ENCODE measurements at places on chromosomes 6 and 20.

- no peak for DNase-seq
These were observed 387.1 kb upstream of the AGPAT4 start for GRCh38 chr6:161660666-161661571.

DNA sequence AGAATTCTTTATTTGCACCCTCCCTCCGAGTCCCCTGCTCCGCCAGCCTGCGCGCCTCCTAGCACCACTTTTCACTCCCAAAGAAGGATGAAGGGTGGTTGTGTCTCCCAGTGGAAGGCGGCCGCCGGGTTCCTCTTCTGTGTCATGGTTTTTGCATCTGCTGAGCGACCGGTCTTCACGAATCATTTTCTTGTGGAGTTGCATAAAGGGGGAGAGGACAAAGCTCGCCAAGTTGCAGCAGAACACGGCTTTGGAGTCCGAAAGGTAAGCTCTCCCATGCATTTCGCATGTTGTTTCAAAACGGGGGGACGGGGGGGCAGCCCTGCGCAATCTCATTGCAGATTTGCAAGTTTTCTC lies 357 bp downstream of the PCSK2 start:
- no peak for DNase-seq

GRCh38 chr6:45423824-45424450 lies 46.2 kb upstream of the SUPT3H start:
- no peak for DNase-seq

DNA sequence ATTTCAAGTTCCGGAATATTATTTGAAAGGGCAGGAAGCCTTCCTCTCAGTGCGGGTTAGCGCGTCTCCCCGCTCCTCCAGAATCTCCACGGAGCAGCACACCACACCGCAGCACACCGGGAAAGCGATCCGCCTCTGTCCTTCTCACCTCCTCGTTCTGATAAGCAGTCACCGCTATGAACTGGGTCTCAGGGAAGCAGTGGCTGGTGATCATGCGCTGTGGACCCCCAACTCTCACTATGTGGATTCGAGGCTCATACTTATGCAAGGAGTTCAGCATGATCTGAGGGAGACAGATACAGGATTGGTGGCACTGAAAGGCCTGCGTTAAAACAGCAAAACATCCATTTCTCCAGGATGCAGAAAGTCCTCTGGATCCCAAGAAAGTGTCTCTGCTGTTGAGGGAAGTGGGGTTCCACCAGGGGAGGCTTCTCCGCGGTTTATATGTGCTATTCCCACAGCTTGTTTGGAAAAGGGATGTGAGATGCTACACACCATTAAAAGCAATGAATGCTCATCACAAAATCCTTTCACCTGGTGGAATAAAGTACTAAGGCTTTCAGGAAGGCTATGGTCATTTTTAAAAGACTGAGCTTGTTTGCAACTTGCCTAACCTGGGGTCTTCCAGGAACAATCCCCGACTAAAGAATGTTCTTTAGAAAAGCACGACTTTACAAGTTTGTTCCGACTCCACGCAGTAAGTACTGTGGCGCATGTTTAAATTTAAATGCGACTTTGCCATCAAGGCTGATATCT lies 1.9 kb downstream of the TBXT start:
- DNase-seq: no peak

- no peak for DNase-seq
These were observed 356.4 kb downstream of the PRKN start for GRCh38 chr6:162371121-162371520.

DNA sequence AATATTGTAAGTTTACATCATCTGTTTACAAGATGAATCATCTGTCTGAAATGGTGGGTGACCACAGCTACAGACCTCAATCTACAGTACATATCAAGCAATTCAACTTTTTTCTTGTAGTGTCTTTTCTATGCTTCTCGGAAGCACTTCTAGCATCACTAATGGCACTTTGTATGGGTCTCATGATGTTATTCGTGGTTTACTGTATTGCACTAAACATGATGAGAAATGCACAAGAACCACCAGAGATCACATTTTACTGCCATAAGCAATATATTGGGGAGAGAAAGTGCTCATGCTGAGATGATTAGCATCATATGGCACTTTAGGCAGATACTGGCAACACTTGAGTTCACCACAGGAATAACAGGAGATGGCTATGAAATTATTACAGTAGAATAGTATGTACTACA lies 15.4 kb upstream of the BTBD3 start:
- no peak for DNase-seq

DNA sequence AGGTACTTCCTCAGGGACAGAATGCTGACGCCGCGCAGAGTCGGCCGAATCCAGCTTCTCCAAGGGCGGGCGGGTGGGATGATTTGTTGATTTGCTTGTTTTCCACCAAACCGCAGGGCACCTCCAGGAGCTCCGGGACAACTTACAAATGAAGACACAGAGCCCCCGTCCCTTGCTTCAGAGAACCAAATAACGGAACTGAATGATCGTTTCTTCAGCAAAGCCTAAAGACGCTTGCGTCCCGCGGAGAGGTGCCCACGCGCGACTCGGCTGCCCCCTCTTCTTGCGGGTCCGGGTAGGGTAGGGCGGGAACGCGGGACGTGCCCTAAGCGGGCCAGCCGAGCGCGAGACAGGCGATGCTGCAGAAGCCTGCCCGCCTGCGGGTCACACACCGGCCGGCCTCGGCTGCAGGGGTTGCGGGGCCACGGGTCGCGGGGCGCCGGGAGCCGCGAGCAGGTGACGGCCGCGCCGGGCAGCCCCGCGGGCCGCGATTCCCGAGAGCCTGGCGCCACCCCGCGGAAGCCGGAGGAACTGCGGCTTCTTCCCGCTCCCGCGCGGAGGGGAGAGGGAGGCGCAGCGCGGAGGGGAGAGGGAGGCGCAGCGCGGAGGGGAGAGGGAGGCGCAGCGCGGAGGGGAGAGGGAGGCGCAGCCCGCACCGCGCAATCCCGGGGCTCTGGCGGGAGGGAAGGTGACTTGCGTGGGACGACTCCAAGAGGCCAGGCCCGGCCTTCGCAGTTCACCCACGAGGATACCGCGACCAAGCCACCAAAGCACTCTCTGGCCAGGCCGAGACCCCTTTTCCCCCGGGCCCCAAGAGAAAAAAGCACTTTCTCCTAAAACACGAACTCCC lies 7.7 kb upstream of the FOXF2 start:
- no peak for DNase-seq

DNA sequence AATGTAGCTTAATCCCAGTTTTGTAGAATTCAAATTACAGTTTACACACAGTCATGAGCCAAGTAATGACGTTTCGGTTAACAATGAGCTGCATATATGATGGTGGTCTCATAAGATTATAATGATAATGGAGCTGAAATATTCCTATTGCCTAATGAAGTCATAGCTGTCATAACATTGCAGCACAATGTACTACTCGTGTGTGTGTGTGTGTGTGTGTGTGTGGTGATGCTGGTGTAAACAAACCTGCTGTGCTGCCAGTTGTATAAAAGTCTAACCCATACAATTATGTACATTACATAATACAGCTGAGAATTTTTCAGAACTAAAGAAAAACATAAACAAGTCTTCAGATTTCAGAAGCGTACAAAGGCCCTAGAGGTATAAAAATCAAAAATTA lies 66.7 kb upstream of the ARID1B start:
- no peak for DNase-seq
